ENCODE measurements at places on chromosomes 11 and 22.
A peak's percentile ranks its signal among the peaks of the same experiment; 100 is the strongest.

DNA sequence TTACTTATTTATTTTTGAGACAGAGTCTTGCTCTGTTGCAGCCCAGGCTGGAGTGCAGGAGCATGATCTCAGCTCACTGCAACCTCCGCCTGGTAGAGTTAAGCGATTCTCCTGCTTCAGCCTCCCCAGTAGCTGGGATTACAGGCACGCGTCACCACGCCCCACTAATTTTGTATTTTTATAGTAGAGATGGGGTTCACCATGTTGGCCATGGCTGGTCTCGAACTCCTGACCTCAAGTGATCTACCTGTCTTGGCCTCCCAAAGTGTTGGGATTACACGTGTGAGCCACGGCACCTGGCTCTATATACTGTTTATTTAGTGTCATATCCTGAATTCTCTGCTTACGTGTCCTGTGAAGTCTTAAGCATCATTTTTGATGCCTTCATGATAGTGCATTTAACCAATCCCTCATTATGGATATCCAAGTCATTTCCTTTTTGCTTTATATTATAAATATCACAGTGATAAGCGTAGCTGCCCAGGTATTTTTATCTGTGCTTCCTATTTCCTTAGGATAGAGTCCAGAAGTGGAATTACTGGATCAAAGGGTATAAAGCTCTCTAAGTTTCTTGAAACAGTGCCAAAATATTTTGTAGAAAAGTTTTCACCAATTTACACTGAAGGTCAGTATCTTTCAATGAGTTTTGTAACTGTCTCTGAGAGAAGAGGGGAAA lies 871 bp upstream of the SIDT2 start:
- DNase-seq = no peak

GRCh38 chr11:95699631-95700470 lies 89.7 kb downstream of the FAM76B start:
- DNase-seq = no peak

- DNase-seq = no peak
These were observed 352 bp downstream of the C22orf23 start for GRCh38 chr22:37953062-37953436.

DNA sequence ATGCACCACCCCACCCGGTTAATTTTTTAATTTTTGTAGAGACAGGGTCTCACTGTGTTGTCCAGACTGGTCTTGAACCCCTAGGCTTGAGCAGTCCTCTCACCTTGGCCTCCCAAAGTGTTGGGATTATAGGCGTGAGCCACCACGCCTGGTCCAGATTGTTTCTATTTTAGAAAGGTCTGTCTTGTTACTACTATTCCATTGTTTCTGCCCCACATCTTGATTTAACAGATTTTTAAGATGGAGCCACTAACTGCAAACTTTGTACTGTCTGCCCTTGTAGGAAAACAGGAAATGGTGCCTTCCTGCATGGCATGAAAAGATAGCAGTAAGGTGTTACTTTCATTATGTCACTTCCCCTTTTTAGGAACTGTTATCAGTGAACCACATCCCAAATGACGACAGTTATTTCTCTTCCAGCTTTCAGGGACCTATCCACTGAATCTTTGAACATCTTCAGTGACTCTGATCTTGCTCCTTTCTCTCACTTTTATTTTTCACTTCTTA lies 23.2 kb downstream of the TAF1D start:
- no peak for DNase-seq

- DNase-seq = no peak
These were observed 1503.9 kb upstream of the TENM4 start for GRCh38 chr11:80944758-80945157.

GRCh38 chr11:38824573-38824972 lies 2226.5 kb upstream of the RAG2 start:
- no peak for DNase-seq

DNA sequence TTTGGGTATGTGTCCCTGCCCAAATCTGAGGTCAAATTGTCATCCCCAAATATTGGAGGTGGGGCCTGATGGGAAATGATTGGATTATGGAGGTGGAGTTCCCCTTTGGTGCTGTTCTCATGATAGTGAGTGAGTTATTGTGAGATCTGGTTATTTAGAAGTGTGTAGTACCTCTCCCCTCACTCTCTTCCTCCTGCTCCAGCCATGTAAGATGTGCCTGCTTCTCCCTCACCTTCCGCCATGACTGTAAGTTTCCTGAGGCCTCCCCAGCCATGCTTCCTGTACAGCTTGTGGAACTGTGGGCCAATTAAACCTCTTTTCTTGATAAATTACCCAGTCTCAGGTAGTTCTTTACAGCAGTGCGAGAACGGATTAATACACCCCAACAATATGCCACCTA lies 9.0 kb downstream of the GAB2 start:
- no peak for DNase-seq

DNA sequence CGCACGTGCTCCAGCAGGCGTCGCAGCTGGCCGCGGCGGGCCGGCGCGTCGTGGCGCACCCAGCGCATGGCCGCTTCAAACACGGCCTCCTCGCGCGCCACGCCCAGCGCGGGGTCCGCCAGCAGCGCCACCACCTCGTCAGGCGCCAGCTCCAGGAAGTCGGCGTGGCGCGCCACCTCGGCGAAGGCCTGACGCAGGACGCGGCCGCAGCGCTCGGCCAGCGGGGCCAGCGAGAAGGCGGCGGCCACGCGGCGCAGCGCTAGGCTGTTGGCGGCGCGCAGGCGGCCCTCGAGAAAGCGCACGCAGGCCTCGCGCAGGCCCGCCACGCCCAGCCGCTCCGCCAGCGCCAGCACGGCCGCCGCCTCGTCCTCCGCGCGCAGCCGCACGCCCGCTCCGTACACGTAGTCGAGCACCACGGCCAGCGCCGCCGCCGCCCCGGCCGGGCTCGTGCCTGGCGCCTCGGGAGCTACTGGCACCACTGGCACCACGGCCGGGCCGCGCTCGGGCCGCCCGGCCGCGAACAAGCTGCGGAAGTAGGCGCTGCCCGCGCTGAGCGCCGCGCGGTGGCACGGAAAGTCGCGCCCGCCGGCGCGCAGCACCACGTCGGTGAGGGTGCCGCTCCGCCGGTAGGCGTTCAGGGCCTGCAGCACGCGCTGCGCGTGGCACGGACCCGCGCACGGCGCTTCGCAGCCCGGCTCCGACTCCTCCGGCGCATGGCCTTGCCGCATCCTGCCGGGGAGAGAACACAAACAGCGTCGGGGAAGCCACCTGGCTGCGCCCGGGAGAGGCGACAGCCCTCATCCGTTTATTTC lies 2.9 kb downstream of the KLHL35 start:
- DNase-seq = peak; percentile 18

All from stimulated activated CD8-positive, alpha-beta memory T cell treated with anti-CD3 and anti-CD28 coated beads, Interleukin-4, amount 100 ng/mL, for 4 hours (primary cell).